Cerebellum (tissue), 4 donors: ENCODE measurements at places on chromosomes 11 and 22. TPM values are rescaled to one million over a fixed set of nuclear protein-coding genes. Genes with fewer than 3 reads are reported as not detected.

BAIAP2L2 gene
- total RNA-seq, result not detected

ACRV1 gene
- 0.18 TPM for total RNA-seq

PAFAH1B2 gene
- total RNA-seq, result 135 TPM

SGSM1 gene
- total RNA-seq, result 8.6 TPM

KRTAP5-8 gene
- not detected for total RNA-seq

DNA sequence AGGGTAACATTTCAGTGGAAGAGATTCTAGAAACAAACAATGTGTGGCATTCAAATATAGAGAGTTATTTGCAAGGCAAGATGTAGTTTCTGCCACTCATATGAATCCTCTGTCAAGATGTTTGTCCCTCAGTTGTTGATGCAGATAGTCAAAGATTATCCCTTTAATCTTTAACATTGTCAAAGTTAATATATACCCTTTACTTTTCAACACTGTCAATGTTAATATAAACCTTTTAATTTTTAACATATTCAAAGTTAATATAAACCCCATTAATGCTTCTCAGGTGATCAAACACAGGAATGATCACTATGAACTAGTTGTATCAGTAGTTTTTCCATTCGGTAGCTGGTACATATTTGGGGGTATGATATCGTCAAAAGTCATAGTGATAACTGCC lies 51.9 kb upstream of the PICALM start:
- DNase-seq, result no peak

GRCh38 chr22:28106617-28107016 lies 187.6 kb upstream of the PITPNB start:
- DNase-seq, result no peak

GRCh38 chr11:1410366-1411291 lies 20.9 kb downstream of the BRSK2 start:
- DNase-seq, result peak; percentile 84

GRCh38 chr22:35543702-35544101 lies 3.1 kb downstream of the RASD2 start:
- no peak for DNase-seq

- DNase-seq, result no peak
These were observed 110.6 kb downstream of the ATM start for GRCh38 chr11:108333403-108333899.

DNA sequence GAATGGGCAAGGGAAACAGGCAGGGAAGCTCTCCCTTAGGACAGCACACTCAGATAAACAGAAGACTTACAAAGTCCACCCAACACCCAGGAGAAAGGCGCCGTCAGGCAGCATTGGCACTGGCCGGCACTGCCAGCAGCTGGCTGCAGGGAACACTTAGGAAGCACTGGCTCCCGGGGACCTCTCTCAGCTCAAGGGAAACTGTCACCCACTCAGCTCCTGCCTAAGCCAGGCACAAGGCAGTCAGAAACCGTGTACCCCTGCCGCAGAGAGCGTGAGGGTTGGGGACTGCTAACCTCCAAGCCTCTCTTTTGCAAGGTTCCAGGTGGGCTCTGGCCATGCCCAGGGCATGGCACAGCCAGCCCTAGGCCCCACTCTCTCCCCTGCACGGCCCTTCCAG lies 64.7 kb downstream of the DGCR2 start:
- DNase-seq, result no peak

GRCh38 chr11:8105133-8105532 lies 24.1 kb downstream of the TUB start:
- DNase-seq, result no peak

GRCh38 chr11:7639643-7640025 lies 33.7 kb downstream of the CYB5R2 start:
- DNase-seq, result peak; percentile 75

DNA sequence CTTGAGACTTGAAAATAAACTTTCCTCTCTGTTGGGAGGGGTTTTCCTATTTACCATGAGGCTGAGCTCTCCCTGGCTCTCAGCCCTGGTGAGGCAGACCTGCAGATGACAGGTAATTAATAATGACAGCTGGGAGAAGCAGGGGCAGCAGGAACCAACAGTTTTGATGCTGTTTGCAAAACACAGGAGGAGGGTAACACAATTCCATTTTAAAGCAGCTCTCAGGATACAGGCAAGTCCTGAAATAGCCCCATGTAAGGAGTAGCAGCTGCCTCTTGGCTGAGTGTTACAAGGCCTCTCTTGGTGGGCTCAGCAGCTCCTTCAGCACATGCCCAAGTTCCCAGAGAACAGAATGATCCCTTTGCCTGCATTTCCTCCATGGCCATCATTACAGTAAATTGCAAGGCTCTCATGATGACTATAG lies 13.3 kb downstream of the PARVA start:
- peak; percentile 49 for DNase-seq

DNA sequence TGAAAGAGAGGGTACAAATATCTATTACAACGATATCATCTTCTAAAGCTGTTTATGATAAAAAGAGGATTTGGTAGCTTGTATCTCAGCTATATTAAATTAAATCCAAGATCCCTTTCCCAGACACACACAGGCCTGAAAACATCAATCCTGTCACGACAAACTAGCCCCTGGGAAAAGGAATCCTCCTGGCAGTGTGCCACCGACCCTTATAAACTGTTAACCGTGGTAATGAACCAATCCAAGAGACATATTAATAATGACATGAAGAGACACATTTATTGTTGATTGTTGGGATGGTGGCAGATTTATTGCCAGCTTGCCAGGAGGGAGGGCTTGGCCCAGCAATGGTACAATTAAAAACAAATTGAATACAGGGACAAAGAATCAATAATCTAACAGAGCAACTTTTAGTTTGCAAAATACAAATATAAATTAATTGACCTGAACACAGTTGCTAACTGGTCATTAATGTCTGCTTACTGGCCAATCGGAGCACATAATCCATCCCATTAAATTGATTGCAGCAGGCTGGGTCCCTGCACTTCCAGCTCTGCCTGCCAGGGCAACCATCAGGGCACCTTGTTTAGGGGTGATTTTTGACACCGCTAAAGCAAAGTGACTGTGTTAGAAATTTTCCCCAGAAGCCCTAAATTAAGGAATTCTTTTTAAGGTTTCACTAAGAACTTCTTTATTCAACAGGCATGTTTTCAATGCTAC lies 887.6 kb downstream of the OPCML start:
- no peak for DNase-seq

DNA sequence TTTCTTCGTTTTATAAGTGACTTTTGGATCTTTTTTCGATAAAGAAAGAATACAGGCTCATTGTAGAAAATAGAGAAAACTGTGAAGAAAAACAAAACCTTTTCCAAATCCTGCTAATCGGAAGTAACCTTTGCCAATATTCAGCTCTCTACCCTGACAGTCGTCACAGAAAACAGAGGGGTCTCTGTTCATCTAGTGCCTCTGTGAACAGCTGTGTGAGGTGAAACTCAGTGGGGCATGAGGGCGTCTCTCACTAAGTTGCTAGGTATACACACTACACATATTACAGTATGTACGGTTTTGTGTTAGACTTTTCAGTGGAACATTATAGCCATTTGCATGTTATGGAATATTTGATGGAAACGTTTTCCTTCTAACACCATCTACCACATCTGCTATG lies 39.4 kb downstream of the DHCR7 start:
- no peak for DNase-seq

- DNase-seq, result no peak
These were observed 98.5 kb upstream of the GRK3 start for GRCh38 chr22:25465949-25466348.

DNA sequence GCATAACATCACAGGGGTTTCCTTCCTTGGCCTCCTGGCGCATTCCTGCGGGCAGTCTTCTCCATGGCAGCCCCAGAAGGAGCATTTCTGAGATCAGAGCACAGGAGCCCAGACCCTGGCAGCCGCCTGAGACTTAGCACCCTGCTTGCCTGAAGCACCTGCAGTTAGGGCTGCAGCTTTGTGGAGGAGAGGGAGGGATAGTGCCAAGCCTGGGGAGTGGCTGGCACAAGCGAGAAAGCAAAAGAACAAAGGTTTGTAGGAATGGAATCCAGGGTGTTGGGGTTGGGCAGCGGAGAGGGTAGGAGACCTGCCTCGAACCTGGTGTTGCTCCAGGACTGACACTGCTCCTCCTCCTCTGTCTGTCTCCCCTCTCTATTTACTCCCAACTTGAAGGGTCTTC lies 66.9 kb downstream of the SCN3B start:
- no peak for DNase-seq

- DNase-seq, result no peak
These were observed 869.7 kb downstream of the BRD1 start for GRCh38 chr22:48957987-48958321.

DNA sequence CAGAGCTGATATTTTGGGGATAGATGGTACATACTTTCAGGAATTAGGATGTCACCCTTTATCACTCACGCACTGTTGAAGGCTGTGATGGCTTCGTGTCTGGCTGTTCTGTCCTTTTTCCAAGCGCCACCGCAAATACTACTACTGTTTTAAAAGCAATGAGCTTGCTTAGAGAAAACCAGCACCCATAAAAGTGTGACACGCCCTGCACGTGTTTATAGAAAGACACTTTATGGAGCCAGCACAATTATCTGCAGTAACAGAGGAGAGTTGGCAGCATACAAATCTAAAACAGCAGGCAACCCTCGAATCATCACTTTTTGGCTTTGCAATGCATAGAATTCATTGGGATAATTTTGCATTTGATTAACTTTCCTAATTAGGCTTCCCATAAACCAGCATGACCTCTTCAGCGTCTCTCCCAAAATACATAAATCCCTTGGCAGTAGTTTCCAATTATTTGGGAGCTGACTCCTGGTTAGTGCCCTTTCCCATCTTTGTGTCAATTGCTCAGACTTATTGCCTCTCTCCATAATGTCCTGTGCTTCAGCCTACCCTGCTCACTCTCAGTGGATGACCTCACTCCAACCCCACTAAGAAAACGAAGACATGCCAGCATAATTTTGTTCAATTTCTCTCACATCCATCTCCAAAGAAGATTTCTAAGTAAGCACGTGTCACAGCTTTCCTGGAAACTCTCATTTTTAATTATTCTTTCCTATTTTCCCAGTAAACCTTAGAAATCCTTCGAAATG lies 118.7 kb upstream of the LARGE1 start:
- no peak for DNase-seq

DNA sequence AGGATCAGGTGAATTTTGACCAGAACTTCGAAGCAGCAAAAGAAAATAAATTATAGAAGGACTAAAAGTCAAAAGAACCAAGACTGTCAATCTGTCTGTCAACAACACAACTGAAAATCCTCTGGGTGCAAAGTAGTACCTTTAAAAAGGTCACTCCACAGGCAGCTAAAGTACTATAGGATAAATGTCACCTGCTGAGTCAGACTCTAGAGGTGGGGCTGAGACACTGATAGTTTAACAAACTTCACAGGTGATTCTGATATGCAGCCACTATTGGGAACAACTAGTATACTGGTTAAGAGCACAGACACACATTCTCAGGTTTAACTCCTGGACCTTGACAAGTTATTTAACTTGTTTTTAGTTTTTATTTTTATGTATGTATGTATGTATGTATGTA lies 107.3 kb downstream of the FCHSD2 start:
- DNase-seq, result no peak

DNA sequence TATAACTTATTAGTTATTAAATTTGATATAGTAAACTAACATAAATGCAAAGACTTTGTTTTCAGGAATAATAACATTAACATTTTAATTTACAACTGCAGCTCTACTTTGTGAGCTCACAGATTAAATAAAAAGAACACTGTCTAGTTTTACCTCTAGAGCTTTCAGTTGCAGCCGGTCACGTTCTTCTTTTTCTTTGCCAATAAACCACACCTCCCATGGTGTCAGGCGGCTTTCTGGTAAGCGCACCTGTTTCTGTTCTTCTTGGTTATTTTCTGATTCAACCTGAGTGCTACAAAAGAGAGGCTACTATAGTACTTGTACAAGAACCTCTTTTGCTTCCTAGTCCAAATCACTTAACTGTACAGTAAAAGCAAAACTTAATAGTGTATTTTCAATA lies 5.8 kb downstream of the CCDC34 start:
- DNase-seq, result peak; percentile 51
